Stimulated activated CD8-positive, alpha-beta memory T cell treated with anti-CD3 and anti-CD28 coated beads, Interleukin-7, amount 100 ng/mL, for 4 hours (primary cell): ENCODE measurements at places on chromosomes 6 and 20.

DNA sequence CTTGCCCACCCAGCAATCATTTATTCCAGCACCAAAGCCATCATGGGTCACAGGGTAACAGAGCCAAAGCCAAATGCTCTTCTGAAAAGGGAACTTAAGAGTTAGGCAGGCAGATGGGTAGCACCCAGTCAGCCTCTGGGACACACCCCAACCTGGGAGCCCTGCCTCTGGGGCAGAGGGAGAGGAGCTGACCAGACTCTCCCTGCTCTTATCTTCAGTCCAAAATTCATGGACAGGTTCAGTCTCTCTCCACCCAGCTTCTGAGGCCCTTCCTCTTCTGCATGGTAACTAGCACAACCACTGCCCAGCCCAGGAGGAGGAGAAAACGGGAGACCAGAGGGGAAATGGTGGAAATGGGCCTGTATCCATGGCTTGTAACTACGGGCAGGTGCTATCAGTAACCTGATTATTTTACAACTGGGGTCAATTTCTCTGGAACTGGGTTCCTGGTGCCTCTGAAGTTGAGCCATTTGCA lies 105.4 kb downstream of the NOL4L start:
- no peak for DNase-seq

DNA sequence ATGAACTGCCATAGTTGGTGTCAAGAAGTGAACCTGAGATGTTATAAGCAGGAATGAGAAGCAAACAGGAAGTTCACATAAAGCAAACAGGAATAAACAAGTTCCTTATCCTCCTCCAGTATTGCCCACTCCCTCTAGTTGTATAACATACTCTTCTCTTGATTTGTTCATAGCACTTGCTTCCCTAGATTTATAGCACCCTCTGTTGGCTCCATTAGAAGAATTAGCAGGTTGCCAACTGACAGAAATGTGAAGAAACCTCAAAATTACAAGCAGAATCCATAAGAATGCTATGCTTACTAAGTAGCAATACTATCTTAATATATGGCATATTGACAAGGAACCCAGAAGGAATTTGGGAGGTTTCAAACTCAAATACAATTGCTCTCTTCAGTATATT lies 195.4 kb downstream of the TBX18 start:
- DNase-seq = no peak

DNA sequence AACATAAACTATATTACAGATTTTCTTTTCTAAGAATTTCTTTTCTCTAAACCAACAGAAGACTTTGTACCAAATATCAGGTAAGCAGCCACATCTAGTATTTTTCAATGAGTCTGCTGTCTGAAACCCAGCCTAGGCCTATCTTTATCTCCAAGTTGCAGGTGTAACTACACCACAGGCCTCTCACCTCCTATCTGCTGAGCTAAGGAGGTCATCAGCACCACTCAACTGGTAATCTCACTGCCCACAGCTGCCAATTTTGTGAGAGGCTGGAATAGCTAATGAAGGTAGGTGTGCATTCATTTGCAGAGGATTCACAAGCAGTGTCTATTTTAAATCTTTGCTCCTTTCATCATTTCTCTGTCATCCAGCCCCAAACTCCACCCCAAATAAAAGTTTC lies 584.8 kb downstream of the HDGFL1 start:
- DNase-seq = no peak

DNA sequence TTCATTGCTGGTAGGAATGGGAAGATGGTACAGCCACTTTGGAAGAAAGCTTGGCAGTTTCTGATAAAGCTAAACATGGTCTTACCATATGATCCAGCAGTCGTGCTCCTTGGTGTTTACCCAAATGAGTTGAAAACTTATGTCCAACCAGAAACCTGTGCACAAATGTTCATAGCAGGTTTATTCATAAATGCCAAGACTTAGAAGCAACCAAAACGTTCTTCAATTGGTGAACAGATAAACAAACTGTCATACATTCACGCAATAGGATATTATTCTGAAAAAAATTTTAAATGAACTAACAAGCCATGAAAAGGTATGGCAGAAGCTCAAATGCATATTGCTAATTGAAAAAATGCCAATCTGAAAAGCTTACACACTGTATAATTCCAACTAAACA lies 117.1 kb downstream of the LINC00237 start:
- DNase-seq = no peak

- no peak for DNase-seq
Measured at GRCh38 chr6:33323623-33323948, 6.0 kb upstream of the ZBTB22 start.

DNA sequence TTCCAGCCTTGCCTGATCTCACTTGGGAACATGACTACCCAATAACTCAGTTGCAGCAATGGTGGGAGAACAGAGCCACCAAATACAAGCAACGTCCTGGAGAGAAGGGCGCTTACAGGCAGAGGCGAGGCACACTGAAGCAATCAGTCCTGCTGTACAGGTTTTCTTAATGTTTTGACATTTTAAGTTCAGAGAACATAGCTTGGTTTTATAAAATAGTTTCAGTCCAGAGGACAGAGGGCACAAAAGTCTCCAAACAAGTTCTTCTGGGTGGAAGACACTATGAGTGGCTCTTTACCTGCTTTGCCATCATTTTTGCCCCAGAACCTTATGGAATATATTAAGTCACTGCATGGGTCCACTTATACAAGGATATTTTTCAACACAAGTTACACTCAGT lies 103.4 kb upstream of the KCNG1 start:
- no peak for DNase-seq

GRCh38 chr20:53163486-53163885 lies 191.3 kb downstream of the TSHZ2 start:
- no peak for DNase-seq

DNA sequence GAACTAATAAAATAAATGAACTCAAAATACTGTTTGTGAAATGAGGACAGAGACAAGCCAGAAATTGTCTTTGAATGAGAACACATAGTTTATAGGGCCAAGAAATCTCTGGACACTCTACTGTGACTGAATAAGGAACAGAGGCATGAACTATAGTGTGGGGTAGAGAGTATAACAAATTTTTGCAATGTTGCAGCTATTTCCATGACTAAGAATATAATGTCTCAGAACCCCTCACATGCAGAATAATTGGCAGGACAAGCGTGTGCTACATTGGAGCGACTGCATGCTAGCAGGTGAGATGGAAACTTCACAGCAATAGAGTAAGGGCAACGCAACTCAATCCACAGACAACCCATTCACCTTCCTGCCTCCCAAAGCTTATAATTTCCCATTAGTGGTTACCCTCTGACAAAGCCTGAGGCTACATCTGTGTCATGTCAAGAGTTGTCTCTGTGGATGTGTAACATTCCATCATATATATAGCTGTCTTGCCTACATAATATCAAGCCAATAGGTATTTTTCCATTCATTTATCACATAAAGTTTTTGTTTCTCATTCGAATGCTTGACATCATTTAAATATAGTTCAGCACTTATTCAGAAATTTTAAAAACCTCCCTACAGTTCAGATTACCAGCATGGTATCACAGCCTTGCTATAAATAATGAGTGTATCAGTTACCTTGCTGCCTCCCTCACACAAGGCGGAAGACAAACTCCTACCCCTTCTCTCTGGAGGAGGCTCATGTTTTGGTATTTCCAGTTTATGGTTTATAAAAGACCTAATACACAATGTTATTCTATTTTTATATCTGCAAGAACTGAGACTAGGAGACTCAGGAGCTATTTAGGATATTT lies 47.9 kb upstream of the ECHDC1 start:
- DNase-seq = no peak

DNA sequence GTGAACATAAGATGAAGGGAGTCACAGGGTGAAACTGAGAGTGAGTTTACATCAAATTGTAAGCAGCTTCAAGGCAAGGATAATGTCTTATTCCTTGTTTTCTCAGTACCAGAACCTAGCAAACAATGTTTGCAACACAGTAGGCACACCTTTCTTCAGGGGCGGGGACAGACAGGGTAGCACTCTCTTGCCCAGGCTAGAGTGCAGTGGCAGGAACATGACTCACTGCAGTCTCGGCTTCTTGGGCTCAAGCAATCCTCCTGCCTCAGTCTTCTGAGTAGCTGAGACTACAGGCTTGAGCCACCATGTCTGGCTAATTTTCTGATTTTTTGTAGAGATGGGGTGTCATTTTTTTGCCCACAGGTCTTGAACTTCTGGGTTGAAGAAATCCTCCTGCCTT lies 299.8 kb downstream of the CD83 start:
- DNase-seq = no peak

DNA sequence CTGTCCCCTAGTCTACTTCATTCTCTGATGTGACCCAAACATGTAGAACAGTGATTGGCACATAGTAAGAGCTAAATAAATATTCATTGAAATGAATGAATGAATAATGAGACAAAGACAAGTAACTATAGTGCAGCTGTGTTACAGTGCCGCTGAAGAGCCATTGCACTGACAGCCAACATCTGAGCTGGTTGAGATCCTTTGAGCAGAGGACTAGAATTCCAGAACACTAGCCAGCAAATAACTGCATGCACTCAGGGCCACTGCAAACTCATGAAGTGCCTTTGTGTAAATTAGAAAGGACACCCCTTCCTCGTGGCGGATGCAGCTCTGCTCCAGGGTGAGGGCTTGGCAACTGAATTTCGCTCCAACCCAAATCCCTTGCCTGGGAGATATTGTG lies 230.3 kb upstream of the CDYL start:
- no peak for DNase-seq
